ENCODE measurements at places on chromosomes 5 and 9.

DNA sequence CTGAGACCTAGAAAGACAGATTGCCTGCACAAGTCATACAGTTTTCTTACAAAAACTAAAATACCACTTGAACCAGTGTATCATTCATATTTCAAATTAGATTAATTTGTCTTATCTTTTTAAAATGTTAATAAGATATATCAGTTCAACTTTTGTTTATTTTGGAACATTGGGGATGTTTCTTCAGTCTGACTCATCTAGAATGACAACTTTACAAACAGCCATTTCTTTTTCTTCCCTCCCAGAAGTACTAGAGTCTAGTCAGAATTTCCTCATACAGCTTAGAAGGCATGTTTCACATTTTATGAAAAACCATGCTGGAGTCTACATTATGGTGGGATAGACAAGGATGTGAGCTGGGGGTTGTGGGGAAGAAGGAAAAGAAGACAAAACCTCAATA is 262.5 kb downstream of the NFIB start:
- DNase-seq: no peak

GRCh38 chr5:96957254-96958049 is 21.6 kb downstream of the LNPEP start:
- no peak for DNase-seq

DNA sequence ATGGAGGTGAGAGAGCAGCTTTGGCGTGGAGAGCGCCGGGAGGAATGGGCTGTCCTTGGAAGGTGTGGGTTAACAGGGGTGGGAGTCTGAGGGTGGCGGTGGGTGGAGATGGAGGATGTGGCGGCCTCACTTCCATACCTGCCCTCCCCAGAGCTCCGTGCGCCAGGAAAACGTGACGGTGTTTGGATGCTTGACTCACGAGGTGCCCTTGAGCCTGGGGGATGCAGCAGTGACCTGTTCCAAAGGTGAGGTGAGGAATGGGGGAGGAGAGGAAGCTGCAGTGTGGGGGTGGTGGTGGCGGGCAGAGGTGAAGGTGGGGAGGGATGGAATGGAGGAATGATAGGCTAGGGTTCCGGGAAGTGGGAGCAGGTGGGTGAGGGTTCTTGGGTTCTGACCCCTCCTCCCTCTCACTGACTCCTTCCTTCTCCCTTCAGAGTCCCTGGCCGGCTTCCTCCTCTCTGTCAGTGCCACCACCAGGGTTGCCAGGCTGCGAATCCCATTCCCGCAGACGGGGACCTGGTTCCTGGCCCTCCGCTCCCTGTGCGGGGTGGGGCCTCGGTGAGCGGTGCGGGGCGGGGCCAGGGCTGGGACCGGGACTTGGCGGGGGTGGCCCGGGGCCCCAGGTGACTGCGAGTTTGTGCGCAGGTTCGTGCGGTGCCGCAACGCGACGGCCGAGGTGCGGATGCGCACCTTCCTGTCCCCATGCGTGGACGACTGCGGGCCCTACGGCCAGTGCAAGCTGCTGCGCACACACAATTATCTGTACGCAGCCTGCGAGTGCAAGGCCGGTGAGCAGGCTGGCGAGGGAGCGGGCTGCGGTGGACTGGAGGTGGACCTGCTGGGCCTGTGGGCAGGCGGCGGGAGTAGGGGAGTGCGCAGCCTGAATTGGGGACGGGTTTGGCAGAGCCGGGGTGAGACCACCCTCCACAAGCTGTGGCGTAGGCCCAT is 17.1 kb downstream of the TMEM8B start:
- DNase-seq: no peak

- peak; percentile 79 for DNase-seq
Observed at GRCh38 chr9:122186301-122186700, 26.6 kb downstream of the MORN5 start.

DNA sequence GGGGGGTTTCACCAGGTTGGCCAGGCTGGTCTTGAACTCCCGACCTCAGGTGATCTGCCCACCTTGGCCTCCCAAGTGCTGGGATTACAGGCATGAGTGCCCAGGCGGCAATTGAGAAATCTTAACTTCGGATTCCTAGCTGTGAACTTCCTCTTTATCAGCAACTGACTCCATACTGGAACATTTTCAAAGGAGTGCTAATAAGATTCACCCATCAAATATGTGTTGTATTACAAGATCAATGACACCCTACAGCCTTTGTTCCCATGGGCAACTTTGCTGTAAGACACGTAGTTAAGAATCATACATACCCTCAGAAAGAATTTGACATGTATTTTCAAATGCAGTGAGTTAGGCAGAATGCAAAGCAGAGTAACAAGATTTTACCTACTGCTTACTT is 23.1 kb upstream of the ACOT12 start:
- no peak for DNase-seq

DNA sequence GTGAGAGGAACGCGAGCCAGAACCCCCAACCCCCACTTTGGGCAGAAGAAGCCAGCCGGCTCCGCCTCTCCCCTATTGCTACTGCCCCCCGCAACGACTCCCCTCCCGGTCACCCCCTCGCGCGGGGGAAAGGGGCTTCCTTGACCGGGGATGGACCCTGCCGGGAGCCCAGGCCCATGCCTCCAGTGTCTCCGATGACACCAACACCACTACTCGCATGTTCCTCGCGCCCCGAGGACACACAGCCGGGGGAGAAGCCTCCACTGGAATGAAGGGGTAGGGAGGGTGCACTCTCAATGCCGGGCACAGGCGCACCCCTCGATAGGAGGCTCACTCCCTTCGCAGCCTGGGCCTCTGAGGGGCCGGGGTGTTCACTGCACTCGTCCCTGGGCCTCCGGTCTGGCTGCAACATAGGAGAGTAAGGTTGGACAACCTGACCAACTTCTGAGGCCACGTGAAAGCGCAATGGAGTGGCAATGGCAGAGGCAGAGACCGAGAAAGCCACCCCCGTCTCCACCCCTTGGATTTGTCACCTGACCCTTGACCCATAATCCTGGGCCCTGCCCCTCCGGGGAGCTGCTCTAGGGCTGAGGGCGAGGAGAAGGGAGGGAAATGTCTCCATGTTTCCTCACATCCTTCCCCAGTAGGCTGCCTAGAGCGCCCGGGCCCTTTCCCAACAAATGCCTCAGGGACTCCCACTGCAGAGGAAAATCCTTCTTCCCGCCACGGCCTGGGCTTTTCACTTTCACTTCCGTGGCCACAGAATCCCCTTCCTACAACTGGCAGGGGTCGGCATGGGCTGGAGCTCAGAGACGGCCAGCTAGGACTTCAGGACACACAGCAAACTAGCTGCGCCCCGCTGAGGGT is 1.1 kb upstream of the CNTFR start:
- DNase-seq: no peak

DNA sequence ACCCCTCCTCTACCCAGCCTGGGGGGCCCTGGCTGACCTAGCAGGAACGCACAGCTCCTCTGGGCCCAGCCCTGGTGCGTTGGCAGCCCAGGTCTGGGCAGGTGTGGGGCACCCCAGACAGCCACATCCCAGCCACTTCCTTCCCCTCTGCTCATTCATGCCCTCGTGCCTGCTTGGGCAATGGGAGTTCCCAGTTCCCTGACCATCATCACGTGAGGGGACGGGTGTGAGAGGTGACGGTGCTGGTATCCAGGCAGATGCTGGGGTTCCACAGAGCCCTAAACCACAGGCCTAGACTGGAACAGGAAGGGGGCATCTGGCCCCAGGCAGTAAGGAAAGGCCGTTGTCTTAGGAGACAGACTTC is 8.4 kb downstream of the RALGDS start:
- DNase-seq: no peak

DNA sequence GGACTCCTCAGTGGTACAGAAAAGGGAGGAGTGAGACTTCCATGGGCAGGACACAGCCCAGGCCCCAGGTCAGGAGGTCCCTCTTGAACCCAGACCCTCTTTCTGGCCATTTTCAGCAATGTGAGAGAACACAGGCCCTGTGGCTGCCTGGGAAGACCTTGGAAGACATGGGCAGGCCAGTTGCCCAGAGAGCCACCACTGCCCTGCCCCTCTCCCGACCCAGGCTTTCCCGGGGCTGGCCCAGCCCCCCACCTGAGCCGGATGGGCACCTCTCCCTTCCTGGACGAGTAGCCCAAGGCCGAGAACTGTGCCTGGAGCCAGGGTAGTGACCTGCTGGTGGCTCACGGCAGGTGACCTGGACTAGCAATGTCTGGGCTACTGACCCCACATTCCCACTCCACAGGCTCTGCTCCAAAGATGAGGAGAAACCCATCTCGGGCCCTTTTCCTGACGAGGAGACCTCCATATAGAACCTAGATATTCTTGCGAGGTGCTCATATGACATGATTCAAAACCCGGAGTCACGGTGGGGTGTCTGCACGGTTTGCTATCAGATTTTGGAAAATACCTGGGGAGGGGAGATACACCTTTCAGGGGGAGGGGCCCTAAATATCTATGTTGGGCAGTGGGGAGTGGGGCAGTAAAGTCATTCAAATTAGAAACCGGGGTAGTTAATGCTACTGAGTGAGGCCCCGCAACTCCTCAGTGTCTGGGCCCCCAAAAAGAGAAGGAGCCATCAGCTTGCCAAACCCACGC is 59.4 kb downstream of the ZNF354C start:
- DNase-seq: no peak

DNA sequence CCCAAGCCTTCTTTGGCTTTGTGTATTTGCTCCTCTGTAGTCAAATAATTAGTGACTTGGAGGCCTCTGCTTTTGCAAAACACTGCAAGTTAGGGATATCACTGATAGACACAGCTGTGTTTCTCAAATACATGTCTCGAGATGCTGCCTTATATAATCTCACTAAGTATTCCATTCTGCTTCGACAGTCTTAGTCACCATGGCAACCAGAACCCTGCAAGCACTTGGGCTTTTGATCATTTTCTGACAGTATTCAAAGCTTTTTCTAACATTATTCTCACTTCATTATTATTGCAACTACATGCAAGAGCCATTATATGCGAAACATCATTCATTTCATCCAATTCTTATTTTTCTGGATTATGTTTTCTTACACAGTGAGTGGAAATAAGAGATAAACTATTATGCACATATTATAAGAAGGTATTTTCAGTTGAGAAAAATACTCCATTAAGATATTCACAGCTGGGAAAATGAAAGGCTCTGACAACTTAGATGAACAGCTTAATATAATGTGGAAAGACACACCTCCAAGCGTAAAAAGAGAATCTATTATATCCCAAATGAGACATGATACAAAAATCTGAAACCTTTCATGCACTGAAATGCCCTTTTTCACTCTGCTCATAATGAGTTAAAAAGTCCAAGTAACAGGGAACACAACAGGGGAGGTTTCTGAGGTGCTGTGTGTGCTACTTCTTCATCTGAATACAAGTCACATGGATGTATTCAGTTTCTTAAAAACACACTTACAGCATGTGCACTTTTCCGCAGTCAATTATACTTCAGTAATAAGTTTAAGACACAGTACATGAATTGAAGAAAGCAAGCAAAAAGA is 93.9 kb downstream of the SCAI start:
- no peak for DNase-seq

DNA sequence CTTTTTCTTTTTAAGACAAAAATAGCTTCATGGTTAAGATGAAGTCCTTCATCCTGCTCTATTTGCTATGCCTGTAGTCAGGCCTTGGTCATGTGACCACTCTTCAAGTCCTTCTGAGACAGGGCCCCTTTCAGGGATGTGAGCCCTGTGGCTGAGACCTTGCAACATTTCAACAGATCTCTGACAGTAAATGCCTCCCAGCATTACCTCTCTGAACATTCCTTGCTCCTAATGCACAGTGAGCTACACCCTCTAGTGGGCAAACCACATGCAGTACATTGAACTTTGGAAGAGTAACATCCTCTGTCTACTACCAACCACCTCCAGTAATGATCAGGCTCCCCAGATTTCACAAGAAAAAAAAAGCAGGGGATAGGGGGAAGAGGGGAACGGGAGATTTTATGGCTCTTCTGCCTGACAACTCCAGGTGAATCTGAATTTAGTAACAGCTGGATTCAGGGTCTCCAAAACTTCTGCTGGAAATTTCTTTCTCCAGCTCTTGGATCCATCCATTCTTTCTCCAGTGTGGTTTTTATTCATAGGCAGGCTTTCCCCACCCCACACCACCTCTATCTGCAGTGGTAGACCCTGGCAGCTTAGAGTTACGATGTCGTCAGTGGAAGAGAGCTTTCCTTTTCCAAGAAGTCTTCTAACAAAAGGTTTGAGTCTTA is 8.9 kb upstream of the FBXO38 start:
- peak; percentile 34 for DNase-seq

- DNase-seq: no peak
Observed at GRCh38 chr5:6758236-6758635, 45.0 kb downstream of the TENT4A start.

- DNase-seq: no peak
Observed at GRCh38 chr9:95666096-95666784, 149.5 kb upstream of the PTCH1 start.

DNA sequence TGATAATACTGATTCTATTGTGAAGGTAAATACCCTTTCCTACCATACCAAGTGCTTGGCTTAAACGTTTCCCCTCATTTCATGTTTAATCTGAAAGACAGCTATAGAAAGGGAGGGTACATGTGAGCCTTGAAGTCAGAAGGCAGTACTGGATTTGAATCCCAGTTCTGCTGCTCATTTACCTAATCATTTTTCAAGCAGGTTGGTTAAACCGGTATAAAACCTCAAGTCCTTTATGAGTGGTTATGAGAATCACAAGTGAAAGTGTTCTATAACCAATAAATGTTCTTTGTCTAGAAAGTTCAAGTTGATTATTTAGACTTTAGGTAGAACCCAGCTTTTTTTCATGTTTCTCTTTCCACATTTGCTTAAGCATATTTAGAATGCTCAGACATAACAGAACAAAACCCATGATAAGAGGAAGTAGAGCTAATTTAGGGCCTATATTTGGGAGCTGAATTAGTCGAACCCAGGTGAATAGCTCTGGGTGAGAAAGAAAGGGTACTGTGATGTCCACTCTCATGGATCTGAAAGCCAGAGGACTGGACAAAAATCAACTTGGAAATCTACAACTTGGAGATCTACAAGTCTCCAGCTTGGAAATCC is 29.7 kb upstream of the F2RL2 start:
- DNase-seq: no peak

- DNase-seq: no peak
Observed at GRCh38 chr5:59296317-59297264, 596.9 kb downstream of the PDE4D start.

GRCh38 chr5:32471784-32472183 is 27.2 kb upstream of the ZFR start:
- no peak for DNase-seq

DNA sequence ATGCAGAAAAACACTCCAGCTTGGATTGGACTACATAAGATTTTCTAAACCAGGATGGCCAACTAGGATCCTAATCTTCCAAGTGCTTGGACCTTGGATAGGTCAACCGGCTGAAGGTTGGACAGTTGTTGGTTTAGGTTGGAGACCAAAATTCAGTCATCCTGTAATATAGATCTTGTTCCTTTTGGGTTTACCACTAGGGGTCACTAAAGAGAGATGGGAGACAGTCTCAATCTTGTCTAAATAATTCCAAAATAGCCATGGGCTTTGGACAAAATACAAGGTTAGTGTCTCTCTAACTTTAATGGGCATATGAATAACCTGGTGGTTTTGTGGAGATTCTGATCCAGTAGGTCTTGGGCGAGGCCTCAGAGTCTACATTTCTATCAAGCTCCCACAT is 148.7 kb upstream of the ERCC6L2 start:
- peak; percentile 73 for DNase-seq

DNA sequence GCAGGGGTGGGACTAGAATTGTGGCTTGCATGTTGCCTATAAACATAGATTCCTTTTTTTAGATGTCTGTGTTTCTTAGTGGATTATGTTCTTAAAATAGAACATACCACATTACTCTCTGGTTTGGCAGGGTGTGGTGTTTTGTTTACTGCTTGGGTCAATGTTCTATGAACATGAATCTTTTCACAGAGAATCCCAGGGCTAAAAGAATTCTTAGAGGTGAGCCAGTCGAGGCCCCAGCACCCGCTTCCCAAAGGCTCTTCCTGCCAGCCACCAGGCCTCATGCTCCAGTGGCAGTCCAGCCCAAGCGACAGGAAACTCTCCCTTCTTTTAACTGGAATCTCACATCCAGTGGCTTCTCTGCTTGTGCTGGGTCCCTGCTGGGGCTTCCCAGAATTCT is 126.6 kb downstream of the C9orf152 start:
- DNase-seq: no peak

Measured in HuH-7 (cell line).